ENCODE measurements at places on chromosomes 7 and 10.

DNA sequence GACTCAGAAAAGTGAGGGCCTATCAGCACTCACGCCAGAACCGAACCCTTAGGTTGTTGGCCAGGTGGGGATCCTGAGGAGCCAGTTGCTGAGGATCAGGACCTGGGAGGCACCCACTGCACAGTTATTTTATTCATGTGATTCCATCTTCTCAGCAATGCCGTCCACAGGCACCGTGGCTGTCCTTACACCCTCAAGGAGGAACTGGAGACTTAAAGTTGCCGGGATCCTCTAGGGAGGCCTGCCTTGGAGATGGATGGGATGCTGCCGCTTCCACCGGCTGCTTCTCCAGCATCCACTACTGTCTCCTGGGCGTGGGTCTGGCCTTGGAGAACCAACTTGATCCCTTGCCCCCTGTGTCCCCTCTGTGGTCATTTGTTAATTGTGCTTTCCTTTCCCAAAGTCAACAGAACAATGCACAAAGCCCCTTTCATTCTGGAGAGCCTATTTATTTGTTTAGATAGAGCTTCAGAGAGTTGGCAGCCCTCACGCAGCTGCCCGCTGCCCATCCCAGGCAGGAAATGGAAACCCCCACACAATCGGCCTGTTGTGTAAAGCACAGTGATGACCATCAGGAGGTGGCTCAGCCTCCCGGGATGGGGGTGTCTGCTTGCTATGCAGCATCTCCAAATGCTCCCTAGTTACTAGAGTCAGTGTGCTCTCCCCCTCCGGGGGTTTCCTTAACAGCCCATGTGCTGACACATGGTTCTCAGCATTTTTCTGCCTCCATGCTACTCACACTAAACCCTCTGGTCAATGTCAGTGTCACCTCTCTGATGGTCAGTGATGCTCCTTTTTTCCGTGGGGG is 52.9 kb upstream of the IGFBP3 start:
- DNase-seq: no peak

- no peak for DNase-seq
Measured at GRCh38 chr7:131548371-131548770, 8.1 kb downstream of the PODXL start.

DNA sequence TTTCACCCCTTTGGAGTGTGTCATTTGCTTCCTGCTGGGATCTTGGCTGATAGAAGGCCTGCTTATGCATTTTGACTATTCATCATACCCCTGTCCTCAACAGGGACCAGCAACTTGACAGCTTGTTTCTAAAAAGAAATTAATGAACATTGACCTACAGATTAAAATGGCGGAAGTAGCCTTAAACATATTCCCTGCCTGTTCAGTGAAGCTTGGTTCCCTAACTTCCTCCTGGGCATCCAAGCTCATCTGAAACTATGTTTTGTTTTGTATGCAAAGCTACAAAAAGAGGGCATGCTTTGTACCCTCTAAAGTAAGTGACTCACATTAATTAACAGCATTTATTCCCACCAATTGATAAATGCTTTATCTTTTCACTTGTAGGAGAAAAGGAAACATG is 26.8 kb upstream of the CDK14 start:
- DNase-seq: no peak

GRCh38 chr10:71079761-71080380 is 132.5 kb upstream of the UNC5B start:
- DNase-seq: no peak

DNA sequence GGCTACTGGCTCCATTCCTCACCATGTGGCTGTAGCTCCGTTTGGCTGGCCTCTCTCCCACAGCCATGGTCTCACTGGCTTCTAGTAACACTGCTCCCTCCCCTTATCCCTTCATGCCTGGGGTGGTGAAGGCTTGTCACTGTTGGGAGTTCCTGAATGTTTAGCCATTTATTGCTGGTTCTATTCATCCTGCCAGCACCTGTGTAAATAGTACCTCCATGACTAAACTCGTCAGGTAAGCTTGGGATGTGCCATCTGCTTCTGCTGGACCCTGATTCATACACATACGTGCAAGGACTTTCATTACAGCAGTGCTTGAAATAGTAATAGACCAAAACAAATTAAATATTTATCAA is 61.6 kb downstream of the CCDC71L start:
- no peak for DNase-seq

GRCh38 chr10:71564194-71564820 is 155.3 kb downstream of the C10orf105 start:
- no peak for DNase-seq

GRCh38 chr7:98956469-98956868 is 78.1 kb downstream of the TRRAP start:
- DNase-seq: no peak

DNA sequence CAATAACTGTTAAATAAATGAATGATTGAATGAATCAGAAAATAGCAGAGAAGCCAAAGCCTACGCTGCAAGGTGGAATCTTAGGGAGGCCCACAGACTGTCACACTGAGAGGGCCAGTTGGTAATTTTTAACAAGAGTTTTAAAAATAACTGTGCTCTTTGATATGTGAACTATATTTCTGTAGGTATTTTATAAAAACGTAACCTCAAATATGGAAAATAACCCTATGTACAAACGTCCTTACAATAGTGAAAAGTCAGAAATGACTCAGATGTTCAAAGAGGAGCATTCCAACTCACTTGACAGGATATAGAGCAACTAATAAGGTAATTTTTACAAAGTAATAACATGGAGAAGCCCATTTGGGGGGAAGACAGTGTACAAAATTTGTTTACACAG is 18.9 kb upstream of the TMEM273 start:
- no peak for DNase-seq

GRCh38 chr7:19754521-19755116 is 18.8 kb downstream of the TMEM196 start:
- DNase-seq: no peak

GRCh38 chr7:134701272-134701671 is 54.6 kb downstream of the BPGM start:
- DNase-seq: peak; percentile 50

DNA sequence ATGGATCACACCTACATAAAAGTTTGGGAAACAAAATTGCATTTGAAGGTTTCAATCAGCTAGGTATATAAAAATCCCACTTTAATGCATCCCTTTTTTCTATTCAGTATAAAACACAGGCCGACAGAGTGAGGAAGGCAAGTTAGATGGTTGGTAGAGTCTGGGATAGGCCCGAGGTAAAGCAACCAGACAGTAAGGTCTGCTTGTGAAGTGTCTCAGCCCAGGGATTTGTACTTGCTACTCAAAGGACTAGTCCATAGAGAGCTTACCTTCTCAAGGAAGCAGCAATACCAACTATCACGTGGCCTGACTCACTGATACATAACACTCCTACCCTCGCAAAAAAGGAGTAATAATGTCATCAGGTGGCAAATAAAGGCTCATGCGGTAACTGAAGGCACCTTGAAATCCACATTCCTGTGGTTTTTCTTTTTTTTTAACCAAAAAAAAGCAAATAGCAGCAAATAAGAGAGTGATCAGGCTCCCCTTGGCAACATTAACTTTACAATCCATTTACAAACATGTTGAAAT is 56.2 kb upstream of the ATP6V0A4 start:
- DNase-seq: no peak

DNA sequence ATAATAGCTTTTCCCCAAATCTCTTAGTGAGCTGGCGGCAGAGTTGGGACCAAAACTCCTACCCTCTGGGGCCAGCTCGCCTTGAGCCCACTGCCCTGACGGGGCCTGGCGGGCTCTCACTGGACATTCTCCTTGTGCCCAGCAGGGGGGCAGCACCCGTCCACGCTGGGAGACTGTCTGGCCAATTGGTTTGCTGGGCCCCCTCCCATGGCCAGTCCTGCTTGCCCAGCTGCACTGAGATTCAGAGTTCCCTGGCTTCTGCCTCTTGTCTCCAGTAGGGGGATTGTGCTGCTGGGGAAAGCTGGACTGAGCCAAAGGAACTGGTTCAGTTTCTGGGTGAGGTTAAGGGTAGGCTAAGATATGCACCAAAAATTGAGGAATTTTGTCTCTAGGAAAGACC is 59.8 kb downstream of the RAMP3 start:
- no peak for DNase-seq

DNA sequence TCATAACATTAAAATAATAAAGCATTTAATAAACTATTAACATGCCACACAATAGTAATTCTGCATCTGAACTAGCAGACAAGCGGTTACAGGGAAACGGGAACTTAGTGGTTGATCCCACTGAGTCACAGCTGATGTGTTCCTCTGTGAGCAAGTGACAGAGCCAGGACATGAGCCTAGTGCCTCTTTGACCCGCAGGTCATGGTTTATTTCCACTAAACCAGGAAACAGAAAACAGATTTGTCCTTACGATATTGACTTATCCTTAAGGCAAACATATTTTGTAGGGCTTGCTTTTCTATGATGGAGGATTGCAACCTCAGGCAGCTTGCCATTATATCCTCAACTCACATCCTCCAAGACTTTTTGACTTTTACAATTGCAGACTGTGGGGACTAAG is 987.3 kb downstream of the CCSER2 start:
- DNase-seq: no peak

GRCh38 chr10:28778524-28778923 is 101.2 kb downstream of the BAMBI start:
- no peak for DNase-seq

DNA sequence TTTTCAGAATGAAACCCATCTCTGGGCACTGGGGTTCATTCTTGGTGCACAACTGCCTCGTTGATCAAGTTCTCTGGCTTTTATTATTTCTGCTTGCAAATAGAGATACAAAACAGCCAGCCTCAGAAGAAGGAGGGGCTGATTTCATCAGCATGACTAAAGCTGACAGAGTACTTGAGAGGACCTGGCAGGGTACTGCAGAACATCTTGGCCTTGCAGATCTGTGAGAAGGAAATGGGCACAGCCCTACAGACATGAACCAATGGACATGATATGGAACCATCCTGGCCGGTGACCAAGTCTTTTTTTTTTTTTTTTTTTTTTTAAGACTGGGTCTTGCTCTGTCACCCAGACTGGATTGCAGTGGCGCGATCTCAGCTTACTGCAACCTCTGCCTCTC is 240.6 kb downstream of the VTI1A start:
- peak; percentile 19 for DNase-seq

- no peak for DNase-seq
Measured at GRCh38 chr7:158450476-158451124, 137.0 kb downstream of the PTPRN2 start.

DNA sequence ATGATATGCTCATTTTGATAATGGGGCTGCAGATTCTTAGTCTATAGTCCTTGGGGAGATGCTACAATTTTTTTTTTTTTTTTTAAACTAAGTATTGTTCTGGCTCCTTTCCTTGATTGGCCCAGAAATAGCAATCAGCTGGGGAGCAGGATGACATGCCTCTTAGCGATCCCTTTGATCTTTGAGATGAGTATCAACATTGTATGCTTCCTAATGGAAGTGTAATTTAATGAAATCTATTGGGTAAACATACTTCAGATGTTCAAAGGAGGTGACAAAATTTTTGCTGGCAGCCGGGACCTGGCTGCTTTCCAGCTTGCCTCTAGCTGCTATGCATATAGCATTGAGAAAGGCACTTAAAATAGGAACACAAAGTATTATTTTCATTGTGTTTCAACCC is 43.5 kb downstream of the VTI1A start:
- no peak for DNase-seq
